ENCODE measurements at places on chromosomes 7 and 10.

GRCh38 chr7:116224492-116225098 lies 14.3 kb downstream of the TES start:
- no peak for DNase-seq

- no peak for DNase-seq
Measured at GRCh38 chr7:600149-601035, 80.7 kb upstream of the PDGFA start.

- DNase-seq = peak; percentile 35
Measured at GRCh38 chr10:71975087-71975870, 11.1 kb downstream of the CHST3 start.

- no peak for DNase-seq
Measured at GRCh38 chr7:2782565-2782964, 61.5 kb downstream of the GNA12 start.

- DNase-seq = no peak
Measured at GRCh38 chr7:95435422-95435780, 573 bp upstream of the PON2 start.

DNA sequence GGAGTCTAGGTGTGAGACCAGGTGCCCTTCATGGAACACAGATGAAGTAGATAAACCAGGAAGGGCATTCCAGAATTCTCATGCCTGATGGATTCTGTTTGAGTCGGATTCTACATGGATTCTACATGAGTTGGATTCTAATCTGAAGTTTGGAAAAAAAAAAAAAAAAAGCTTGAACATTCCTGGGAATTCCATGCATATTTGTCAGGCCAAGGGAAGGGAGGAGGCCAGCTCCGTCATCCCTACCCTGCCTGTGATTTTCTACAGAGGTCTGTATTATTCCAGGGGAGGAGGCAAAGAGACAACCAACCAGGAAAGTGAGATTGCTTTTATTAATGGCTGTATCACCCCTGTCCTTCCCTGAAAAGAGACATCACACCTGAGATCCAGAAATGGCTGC lies 27.8 kb upstream of the EBLN1 start:
- no peak for DNase-seq

DNA sequence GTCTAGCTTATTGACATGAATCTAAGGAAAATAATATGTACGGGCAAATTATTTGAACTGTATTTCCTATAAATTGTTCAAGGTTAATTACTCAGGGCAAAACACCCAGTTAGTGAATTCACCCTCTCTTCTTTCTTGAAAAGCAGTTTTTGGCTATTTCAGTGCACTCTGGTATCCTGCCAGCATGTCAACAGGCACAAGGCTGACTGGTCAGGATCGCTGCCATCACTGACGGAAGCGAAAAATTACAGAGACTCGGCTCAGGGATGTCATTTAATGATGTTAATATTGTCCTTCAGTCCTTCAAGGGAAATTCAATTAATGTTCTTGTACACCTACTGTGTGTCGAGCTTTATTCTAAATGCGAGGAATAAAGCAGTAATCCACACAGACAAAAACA lies 28.3 kb upstream of the OLAH start:
- DNase-seq = no peak

GRCh38 chr7:117238937-117239336 lies 83.9 kb downstream of the WNT2 start:
- DNase-seq = no peak

DNA sequence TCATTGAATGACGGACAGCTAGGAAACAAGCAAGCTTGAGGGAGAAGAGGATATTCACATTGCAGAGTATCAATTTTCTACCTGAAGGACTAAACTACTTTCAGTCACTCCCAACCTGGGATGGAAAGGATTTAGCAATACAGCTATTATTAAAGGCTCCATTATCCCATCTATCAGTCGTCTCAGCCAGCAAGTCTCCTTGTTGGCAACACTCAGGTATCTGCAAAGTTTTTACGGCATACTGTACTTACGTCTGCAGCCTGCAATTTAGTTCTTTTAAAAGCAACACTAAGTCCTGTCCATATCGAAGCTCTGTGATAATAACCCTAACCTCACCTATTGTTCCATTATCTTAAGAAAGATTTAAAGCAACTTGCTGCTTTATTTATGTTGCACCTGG lies 689.4 kb downstream of the PARD3 start:
- DNase-seq = no peak

DNA sequence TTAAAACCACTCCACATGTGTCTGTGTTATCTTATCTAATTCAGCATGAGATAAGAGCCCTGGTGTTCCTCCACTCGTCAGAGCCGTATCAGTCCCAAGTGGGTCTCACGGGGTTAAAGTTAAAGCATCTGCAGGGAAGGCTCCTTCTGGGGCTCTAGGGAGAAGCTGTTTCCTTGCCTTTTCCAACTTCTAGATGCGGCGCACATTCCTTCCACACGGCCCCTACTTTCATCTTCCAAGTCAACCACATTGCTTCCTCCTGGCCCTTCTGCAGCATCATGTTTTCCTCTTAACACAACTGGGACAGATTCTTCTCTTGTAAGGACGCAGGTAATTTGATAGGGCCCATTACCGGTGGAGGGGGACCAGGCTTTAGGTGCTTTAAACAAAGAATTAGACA lies 620.1 kb upstream of the DPP6 start:
- no peak for DNase-seq

DNA sequence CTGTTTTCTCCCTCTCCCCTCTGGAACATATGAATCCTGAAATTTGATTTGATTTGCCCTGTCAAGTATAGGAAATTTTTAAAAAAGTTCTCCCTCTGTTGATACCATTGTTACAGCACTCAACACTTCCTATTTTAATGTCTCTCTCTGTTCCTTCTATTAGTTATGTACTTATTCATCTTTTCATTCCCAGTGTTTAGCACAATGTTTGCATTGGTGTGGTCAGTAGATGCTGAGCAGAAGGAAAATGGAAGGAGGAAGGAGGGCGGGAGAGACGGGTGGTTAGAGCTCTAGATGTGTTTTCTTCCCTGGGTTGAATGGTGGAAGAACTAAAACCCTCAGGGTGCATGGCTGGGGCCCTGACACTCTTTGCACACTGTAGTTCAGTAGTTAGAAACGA lies 79.5 kb downstream of the WNT2 start:
- DNase-seq = no peak

DNA sequence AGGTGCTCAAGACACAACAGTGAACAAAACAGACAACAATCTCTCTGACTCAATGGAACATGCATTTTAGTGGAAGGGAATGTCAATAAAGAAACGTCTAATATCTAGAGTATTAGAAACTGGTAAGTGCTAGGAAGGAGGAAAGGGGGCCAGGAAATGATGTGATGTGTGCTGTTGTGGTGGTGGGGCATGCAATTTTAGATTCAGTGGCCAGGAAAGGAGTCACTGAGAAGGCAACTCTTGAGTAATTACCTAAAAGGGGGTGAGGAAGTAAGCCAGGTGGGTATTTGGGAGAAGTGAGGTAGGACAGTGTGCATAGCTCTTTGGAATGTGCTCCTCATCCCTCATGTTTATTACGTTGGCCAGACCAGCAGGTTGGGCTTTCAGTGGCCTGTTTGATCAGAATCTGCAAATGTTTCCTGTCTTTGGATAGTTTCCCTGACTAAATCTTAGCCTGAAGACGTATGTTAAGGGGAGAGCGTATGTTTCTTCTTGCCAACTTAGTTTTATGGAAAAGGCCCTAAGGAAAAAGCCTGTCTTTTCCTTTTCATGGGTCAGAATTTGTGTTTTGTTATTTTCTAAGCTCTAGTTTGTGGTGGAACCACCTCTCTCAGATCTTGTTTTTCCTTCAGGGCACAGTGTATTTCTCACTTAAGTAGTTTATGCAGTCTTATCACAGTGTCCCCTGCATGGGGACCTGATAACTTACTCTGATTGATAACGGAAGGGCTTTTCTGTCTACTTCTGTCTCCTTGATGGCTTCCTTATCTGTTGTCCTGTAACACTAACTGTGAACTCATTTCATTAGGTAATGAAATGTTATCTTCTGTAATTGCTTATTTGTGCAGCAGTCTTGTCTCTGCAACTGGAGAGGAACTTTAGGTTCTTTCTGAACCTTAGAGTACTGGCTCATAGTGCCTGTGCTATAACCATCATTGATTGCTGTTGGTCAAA lies 203.7 kb downstream of the AUTS2 start:
- DNase-seq = no peak

DNA sequence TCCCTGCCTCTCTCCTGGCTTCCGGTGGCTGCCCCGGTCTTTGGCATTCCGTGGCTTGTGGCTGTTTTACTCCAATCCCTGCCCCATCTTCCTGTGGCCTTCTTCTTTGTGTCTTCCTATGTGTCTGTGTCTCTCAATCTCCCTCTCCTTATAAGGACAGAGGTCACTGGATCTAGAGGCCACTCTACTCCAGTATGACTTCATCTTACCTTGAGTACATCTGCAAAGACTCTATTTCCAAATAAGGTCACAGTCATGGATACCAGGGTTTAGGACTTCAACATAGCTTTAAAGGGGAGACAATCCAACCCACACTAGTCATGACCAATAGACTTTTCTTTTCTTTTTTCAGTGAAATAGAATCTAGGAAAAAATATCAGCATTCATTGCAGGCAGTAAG lies 153.3 kb upstream of the INSYN2A start:
- no peak for DNase-seq

GRCh38 chr10:74836877-74837276 lies 10.5 kb downstream of the KAT6B start:
- DNase-seq = no peak

- DNase-seq = peak; percentile 98
Measured at GRCh38 chr7:70432567-70433001, 699.4 kb upstream of the GALNT17 start.

- no peak for DNase-seq
Measured at GRCh38 chr7:44966731-44967538, 11.9 kb downstream of the MYO1G start.

- DNase-seq = no peak
Measured at GRCh38 chr10:29542723-29543122, 92.0 kb downstream of the SVIL start.

DNA sequence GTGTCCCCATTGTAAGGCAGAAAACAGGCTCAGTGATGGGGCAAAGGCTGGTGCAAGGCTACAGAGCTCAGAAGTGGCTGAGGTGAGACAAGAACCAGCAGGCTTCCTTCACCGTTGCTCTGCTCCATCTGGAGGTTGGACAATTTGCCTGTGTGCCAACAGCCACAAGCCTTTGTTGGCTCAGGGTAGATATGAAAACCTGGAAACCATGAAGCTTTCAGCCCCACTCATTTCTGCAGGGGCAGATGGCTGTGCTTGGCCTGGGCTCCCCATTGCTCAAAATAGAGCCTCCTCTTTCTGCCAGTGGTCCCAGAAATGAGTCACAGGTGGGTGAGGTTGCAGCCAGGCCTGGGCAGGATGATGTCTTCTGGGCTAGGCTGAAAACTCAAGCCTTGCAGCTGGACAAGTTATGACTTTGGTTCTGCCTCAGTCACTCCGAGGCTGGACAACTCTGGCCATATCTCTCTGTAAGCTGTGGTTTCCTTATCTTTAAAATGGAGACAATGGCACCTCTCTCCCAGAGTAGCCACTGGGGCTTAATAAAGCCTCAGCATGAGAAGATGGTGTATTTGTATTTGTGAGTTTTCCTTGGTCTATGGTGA lies 12.2 kb upstream of the ZNF273 start:
- no peak for DNase-seq

GRCh38 chr7:151173386-151174245 lies 6.1 kb upstream of the GBX1 start:
- DNase-seq = no peak

- DNase-seq = peak; percentile 53
Measured at GRCh38 chr7:30028749-30029635, 780 bp downstream of the PLEKHA8 start.

- DNase-seq = peak; percentile 29
Measured at GRCh38 chr7:135320268-135320667, 86.6 kb downstream of the STRA8 start.

GRCh38 chr7:46123-46829 lies 146.1 kb upstream of the FAM20C start:
- no peak for DNase-seq

DNA sequence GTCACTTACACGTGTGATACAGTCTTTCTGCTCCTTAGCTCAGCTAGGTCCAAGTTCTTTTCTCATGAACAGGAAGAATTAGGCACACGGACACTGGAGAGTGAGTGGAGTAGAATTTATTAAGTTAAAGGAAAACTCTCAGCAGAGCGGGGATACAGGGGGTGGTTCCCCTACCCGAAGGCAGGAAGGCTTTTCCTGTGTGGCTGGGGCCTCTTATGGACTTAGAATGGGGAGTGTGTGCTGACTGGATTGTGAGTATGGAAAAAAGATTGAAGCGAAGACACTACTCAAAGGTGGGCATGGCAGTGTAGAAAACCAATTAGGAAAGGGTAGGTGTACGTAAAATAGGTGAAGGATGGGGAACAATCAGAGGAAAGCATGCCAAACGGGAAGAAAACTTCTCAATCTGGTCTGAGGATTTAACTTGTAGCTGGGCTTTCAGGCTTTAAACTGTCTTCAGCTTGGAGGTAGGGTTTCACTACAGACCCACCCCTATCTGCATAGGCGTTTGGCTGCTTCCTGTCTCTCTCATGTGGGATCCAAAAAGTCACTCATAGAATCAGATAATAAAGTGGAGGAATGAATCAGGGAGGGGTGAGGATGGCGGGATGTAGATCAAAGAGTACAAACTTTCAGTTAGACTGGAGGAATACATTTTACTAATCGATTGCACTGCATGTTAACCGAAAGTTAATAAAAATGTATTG lies 104.2 kb downstream of the ANKRD7 start:
- DNase-seq = no peak

GRCh38 chr10:50561266-50561665 lies 62.5 kb downstream of the SGMS1 start:
- DNase-seq = no peak

- no peak for DNase-seq
Measured at GRCh38 chr7:115789901-115790300, 240.7 kb downstream of the TFEC start.

DNA sequence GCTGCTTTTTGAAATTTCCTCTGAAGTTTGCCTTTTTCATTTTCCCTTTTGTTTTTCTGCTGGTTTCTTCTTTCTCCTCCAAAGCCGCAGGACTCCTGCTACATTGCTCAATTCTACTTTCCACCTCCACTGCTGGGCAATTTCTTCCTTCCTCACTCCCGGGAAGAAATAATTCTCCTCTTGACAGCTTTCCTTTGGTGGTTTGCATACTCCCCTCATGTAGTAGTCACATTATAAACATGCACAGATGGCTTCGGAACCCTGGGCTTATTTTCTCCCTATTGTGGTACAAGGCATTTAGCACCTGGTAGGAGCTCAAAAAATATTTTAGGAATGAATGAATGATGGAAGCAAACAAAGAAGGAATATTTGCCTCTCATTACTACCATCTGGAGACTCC lies 977.2 kb downstream of the LRMDA start:
- no peak for DNase-seq

DNA sequence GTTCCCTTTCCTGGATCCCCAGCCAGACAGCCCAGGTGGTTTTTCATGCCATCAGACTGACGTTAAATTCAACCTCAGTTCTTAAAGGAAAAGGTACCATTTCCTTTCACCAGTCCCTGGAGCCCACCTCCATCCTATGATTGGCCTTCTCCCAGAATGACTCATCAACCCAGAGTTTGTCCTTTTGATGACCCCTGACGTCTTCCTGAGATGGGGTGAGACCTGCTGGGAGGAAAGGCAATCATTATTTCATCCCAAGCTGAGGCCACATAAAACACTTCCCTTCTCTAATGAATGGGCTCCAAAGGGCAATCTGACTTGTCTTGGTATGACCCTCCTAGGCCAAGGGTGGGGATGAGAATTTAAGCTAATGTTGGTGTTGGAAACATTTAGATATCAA lies 750.7 kb downstream of the SUGCT start:
- no peak for DNase-seq

Measured in DMS 273 treated with DMSO at 0.1 percent for 48 hours (cell line).